Ovary (tissue), 10 donors: ENCODE measurements at places on chromosomes 3 and 15. TPM values are rescaled to one million over a fixed set of nuclear protein-coding genes. Genes with fewer than 3 reads are reported as not detected.

The OCA2 gene
- total RNA-seq, result 0.68 TPM

The MITF gene
- 24.9 TPM for total RNA-seq

The C3orf70 gene
- 3.8 TPM for total RNA-seq

The TEX55 gene
- not detected for total RNA-seq

The HES1 gene
- 25.2 TPM for total RNA-seq

The AGBL1 gene
- not detected for total RNA-seq

The ARHGEF26 gene
- total RNA-seq, result 11.7 TPM

The CLRN1 gene
- not detected for total RNA-seq

The ATP13A4 gene
- total RNA-seq, result 17.5 TPM

The TM4SF1 gene
- 35.6 TPM for total RNA-seq

The IL16 gene
- 6.0 TPM for total RNA-seq

DNA sequence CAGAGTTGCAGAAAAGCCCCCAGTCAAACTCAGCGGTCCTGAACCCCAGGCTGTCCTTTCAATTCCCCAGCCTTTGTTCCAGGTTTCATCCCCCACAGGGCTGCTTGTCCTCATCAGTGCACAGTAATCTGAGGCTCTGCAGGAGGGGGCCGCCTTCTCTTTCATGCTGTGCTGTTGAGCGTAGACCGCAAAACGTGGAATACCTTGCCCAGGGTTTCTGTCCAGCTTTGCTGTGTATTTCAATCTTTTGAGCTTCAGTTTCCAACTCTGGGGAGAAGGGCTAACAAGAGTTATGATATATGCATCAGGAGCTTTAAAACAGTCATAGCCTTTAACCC, 64.8 kb downstream of the FAM43A start:
- DNase-seq, result no peak

GRCh38 chr15:45456212-45457106, 66.1 kb downstream of the SLC30A4 start:
- DNase-seq, result peak; percentile 34

DNA sequence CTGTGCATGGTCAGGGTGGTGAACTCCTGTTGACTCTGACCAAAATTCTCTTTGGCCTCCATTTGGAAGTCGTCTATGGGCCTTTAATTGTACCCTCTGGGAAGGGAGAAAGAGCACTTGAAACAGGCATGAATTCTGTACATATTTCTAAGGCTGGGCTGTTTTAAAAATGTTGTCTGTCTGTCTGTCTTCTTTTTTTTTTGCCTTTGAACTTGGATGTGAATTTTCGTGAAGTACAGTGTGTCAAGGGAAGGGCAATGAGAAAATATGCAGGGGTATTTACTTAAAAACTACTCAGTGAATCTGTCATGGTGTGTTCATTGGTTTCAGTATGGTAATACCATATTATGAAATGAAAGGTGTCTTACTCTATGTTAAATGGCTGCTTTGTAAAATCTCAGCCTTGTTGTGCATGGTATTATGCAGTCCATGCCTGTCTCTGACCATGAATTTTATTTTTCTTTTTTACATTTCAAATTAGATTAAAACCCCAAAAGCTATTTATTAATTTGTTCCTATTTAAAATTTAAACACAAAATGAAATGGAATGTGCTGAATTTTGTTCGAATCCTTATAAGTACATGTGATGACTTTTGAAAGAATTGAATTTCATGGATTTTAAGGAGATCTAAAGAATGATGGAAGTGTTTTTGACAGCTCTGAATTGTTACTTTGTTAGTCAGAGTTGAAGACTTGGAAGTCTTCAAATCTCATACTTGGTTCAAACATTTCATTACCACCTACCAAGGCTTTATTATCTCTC, 51.1 kb downstream of the RARB start:
- DNase-seq, result no peak

- DNase-seq, result no peak
These were observed 16.3 kb downstream of the CACNA2D2 start for GRCh38 chr3:50487181-50487580.

GRCh38 chr3:162626172-162626571, 1129.6 kb downstream of the OTOL1 start:
- DNase-seq, result no peak

DNA sequence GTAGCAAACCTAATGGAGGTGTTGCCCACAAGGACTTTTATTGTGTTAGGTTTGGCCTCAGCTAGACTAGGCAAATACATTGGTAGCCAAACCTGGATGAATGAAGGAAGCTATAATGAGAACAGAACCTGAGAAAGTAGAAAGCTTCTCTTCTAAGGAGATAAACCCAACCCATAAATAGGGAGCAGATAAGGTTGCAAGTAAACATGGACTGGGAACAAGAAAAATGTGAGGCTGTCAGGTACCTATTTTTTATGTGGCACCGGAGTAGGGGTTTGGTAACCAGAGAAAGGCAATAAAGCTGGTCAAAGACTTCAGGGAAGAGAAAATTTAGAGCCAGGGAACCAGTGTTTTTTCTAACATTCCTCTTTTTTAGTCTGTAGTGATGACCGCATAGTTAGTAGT, 25.0 kb downstream of the ZNF654 start:
- DNase-seq, result no peak

GRCh38 chr15:82805994-82806406, at the start of gene FSD2:
TSS of gene FSD2 (minus strand) at chr15:82806069. CDS start at chr15:82787390, 18,679 bp downstream.
- no peak for DNase-seq

GRCh38 chr3:156377266-156377665, 177.7 kb downstream of the SSR3 start:
- DNase-seq, result no peak

DNA sequence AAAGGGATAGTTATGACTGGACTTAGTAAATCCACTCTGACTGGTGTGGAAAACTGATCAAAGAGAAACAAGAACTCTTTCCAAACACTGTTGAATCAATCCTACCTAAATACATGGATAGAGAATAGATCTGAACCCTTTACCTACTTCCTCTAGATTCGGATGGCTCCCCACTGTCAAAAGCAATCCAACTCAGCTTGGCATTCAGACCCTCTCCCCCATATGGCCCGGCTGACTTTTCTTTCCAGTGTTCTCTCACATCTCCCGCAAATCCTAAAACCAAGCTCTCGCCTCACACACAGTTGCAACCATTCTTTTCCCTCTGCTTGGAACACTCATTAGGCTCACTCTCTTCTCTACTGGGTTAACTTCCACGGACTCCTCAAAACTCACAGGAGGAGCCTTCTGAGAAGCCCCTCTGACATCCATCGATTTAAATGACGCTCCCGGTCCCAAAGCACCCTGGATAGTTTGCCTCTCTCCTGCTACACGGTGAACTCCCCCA, 639 bp downstream of the SPICE1 start:
- DNase-seq, result no peak

DNA sequence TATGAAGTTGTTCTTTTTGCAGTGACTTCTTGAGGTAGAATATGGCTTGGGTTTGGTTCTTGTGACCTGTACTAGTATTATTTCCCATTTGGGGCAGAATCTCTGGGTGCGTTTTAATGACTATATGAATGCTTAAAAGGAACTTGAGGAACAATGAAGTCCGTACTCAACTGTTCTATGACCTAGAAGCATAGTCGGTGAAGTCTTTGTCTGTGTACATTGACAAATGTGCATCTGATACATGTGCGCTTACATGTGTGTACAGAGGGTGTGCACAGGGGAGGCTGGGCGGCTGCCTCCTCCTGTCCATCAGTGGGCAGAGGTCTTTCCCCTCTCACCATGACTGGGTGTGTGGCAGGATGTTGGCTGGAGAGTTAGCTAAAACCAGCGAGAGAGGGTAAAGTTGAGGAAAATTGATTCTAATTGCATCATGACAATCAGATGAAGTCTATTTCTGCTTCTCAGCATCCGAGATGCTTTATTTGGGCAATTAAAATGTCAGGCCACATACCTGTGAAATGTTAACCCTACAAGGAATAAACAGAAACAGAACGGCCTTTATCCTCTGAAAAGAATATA, 1.0 kb upstream of the NR2F2 start:
- peak; percentile 36 for DNase-seq

DNA sequence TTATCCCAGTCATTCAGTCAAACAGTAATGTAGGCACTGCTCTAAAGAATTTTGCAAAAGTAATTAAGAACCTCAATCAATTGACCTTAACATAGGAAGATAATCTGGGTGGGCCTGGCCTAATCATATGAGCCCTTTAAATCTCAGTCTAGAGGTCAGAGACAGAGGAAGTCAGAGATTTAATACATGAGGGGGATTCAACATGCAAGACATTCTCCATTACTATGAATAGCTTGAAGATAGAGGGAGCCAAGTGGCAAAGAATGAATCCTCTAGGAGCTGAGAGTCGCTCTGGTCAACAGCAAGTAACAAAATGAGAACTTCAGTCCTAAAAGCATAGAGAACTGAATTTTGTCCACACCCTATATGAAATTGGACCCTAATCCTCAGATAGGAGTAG, 39.0 kb upstream of the MBNL1 start:
- no peak for DNase-seq

GRCh38 chr15:58515807-58516206, 84.0 kb downstream of the LIPC start:
- DNase-seq, result no peak

DNA sequence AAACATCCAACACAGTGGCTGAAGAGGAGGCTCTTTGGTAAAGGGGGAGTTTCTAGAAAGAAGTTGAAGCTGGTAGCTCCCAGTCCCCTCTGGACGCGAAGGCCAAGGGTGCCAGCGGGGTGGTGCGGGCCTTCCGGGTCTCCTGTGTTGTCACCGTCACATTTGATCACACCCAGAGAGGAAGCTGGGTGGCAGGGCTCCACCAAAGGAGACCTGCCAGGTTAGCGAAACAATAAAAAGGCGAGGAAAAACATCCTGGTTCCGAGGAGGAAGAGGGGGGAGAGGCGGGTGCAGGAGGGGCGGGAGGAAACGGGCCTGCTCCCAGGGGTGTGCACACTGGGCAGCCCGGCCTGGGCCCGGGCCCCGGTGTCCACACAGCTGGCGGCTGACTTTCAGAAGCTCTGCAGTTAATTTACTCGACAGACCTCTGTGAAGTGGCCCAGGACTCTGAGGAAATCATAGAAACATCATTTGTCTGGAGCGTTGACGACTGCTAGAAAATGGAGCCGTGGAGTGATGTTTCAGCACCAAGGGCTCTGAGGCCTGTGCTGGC, 12.1 kb downstream of the HEG1 start:
- no peak for DNase-seq

- no peak for DNase-seq
These were observed 51.1 kb upstream of the SEC22A start for GRCh38 chr3:123150449-123151215.
